Activated CD8-positive, alpha-beta memory T cell treated with anti-CD3 and anti-CD28 coated beads for 4 hours (primary cell): ENCODE measurements at places on chromosomes 12 and 14.

DNA sequence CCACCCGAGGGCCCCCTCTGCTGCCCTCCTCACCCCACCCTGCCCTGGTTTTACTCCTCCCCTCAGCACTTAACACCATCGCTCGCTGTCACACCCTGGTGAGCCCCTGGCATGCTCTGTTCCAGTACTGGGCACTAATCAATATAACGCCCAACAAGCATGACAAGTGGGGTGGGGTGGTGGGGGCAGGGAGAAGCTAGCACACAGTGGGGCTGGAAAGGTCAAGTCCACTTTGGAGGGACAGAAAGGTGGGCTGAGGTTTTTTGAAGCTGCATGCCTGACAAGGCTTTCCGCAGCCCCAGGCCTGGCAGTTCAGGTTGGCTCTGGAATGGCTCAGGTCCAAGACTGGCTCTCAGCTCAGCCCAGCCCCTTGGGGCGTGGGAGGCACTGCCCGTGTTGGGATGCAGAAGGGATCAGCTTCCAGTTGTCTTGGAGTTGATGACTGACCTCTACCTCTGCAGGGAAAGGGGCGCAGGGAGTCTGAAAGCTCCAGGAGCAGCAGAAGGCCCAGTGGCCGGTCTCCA, 34.1 kb downstream of the PLEKHG3 start:
- DNase-seq, result no peak

DNA sequence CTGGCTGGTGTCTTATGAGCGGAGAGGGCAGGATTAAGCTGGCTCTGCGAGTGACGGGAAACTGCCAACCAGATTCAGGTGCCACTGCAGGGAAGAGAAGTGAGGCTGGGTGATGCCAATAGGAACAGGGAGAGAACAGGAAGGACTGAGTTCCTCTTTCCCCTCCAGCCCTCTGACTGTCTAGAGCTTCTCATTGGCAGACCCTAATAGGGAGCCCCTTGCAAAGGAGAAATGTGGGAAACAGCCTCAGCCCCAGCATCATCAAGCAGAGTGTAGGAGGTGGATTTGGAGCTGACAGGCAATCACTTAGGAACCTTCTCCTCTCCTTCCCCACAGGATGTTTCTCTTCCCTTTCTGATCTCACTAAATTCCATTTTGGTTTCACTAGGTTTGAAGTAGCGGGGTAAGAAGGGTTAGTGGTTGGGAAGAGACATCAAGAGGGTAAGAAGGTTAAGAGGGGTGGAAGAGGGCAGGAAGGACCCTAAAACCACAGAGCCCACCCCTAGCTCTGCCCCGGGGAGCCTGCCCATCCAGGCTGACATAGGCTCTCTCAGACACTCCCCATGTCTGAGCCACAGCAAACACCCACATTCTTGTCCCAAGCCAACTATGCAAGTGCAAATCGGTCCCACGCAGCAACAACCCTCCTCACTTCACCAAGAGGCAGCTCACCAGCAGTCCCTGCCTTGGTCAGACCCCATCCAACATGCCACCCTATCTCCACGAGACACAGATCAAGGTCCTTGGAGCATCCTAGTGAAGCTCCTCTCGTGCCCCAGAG, 111.1 kb downstream of the STAB2 start:
- DNase-seq, result no peak

- DNase-seq, result no peak
Observed at GRCh38 chr14:31009836-31010574, 15.4 kb upstream of the AP4S1 start.

DNA sequence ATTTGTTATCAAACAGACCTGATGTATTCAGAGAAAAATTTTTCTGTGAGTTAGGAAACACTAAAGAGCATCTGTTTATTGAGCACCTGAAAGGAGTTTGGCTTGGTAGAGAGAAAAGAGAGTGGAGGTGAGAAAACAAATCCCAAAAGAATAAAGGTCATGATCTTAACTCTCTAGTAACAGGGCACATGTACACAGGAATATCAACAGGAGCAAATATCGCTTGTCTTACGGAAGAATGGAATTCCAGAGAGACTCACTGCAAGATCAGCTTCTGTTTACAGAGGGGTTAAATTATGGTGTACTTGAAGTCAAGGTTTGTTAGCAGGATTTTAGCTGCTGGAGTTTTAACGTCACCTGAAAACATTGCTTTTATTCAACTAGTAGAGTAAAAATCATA, 78.8 kb downstream of the SPPL3 start:
- DNase-seq, result no peak

GRCh38 chr14:56199095-56199981, 81.1 kb downstream of the PELI2 start:
- no peak for DNase-seq

DNA sequence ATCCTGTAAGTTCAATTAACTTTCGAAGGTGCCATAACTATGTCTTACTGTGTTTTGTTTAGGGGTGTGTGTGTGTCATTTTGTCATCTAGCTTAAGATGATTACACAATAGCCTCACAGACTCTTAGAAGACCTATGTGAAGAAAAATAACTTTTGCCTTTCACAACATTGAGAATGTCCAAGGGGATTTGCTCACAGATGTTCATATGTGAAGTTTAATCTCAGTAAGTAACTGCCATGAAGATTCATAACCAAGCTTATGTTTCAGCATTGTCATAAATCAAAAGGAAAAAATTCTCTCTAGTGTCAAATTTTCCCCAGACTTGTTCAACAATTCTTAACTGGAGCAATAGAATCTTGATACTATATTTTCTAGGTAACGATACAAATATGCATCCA, 226.1 kb upstream of the PRKD1 start:
- DNase-seq, result no peak

GRCh38 chr12:9367828-9368227, 159.6 kb upstream of the PZP start:
- no peak for DNase-seq

- no peak for DNase-seq
Observed at GRCh38 chr12:116931665-116932064, 20.9 kb downstream of the FBXW8 start.

- DNase-seq, result no peak
Observed at GRCh38 chr12:65608319-65608916, 215.9 kb upstream of the HMGA2 start.

DNA sequence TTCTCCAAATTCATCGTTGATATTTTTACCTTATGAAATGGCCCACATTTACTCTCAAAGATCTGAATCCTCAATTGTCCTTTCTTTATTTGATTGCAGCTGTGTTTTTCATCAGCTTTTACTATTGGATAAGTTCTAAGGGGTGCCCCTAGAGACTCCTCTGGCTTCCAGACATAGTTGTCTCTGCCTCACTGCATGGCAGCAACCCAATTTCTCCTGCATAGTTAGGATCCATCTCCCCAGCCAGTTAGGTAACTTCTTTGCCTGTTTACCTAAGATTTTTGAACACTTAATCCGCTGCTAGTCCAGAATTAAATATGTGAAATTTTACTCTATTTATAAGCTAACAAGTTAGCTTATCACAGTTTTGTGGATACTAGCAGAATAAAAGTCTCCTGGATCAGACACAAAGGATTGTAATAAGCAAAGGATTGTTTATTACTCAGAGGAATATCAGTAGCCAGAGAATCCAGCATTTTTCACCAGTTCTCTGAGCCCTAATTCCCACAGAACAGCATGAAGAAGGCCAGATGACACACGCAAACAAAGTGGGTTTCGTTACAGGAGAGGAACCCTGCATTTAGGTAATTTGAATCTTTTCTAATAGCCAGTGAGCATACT, 101.1 kb downstream of the BBS10 start:
- DNase-seq, result no peak

GRCh38 chr12:113479216-113479589, 7.5 kb upstream of the LHX5 start:
- no peak for DNase-seq

- DNase-seq, result no peak
Observed at GRCh38 chr12:65988596-65988995, 142.0 kb downstream of the LLPH start.

GRCh38 chr12:50390316-50390741, 6.1 kb downstream of the FAM186A start:
- no peak for DNase-seq

- DNase-seq, result no peak
Observed at GRCh38 chr12:50041062-50041860, 16.0 kb upstream of the RACGAP1 start.

GRCh38 chr12:53201639-53202038, 5.4 kb downstream of the ITGB7 start:
- no peak for DNase-seq

- DNase-seq, result no peak
Observed at GRCh38 chr14:91364524-91365270, 52.9 kb downstream of the CCDC88C start.

DNA sequence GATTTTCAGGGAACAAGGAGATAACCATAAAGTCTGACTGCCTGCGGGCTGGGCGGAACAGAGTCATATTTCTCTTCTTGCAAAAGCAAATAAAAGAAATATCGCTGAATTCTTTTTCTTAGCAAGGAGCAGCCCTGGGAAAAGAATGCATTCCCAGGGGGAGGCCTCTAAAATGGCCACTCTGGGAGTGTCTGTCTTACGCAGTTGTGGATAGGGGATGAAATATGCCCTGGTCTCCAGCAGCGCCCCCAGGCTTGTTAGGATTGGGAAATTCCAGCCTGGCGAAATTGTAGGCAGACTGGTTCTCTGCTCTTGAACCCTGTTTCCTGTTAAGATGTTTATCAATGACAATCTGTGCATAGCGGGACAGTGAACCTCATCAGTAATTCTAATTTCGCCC, 40.5 kb downstream of the PCNX1 start:
- no peak for DNase-seq

- DNase-seq, result no peak
Observed at GRCh38 chr12:53764615-53765014, 12.8 kb upstream of the CISTR start.

DNA sequence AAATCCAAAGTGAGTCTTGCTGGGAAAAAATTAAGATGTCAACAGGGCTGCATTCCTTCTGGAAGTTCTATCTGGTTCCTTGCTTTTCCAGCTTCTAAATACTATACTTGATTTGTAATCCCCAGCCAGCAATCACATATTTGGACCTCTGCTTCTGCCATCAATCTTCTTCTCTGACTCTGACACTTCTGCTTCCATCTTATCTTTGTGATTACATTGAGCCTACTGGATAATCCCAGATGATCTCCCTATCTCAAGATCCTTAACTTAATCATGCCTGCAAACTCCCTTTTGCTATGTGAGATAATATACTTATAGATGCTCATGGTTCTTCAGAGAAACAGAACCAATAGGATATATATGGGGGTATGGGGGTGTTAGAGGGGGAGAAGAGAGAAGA, 49.9 kb upstream of the ZDHHC17 start:
- no peak for DNase-seq

GRCh38 chr14:74985028-74985310, 17.8 kb upstream of the EIF2B2 start:
- no peak for DNase-seq

DNA sequence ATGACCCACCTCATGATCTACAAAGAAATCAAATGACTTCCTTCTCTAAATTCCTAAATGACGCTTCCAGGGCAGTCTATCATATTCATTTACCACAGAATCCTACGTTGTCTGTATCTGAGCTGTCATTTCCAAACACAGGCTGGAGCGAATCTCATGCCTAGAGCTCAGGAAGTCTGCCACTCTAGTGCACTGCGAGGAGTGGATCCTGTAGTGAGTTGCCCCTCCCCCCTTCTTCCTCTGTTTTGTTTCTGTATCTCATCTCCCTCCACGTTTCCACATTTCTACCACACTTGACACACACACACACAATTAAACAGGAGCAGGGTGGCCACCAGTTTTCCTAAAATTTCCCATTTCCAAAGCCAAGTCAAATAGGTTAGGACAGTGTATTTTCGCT, 415.4 kb upstream of the PRICKLE1 start:
- DNase-seq, result no peak

DNA sequence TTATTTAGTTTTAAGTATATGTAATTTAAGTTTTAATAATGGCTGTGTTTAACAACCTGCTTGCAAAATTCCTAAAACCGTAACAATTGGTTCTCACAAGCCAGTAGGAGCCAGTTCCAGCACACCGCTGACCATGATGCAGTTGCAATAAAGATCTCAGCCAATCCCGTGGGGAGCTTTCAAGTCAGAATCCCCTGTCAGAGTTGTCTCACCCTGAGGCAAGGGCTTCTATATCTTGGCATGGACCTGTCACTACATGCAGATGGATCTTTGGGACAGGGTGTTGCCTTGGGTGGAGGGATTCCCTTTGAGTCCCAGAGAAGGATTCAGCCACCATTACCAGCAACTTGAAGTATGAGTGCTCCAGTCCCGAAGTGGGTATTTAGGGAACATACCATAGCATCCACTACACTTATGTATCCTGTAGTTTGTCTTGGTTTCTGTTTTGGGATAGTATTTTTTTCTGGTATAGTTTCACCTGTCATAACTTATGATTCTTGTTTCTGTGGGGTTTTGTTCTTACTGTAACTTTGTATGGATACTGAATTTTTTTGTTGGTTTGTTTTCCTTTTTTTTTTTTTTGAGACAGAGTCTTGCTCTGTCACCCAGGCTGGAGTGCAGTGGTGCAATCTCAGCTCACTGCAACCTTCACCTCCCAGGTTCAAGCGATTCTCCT, 30.1 kb upstream of the LIMA1 start:
- no peak for DNase-seq

DNA sequence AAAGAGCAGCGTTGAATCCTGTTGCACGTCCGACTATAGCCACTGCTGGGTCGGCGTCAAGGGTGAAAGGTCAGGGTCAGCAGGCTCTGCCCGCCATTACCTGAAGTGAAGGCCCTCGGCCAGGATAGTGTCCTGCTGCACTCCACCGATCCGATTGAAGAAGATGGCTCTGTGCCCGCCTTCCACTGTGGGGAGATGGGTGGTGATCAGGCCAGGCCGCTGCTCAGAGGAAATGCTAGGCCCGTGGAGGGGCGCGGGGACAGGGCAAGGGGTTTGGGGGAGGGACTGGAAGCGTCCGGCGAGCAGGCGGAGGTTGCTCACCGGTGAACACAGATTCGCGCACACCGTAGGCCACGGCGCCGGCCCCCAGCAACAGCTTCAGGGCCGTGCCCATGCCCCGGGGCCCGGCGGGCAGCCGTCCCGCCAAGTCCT, 352 bp downstream of the PHB2 start:
- DNase-seq, result no peak

GRCh38 chr14:42185718-42186117, 579.0 kb downstream of the LRFN5 start:
- no peak for DNase-seq

DNA sequence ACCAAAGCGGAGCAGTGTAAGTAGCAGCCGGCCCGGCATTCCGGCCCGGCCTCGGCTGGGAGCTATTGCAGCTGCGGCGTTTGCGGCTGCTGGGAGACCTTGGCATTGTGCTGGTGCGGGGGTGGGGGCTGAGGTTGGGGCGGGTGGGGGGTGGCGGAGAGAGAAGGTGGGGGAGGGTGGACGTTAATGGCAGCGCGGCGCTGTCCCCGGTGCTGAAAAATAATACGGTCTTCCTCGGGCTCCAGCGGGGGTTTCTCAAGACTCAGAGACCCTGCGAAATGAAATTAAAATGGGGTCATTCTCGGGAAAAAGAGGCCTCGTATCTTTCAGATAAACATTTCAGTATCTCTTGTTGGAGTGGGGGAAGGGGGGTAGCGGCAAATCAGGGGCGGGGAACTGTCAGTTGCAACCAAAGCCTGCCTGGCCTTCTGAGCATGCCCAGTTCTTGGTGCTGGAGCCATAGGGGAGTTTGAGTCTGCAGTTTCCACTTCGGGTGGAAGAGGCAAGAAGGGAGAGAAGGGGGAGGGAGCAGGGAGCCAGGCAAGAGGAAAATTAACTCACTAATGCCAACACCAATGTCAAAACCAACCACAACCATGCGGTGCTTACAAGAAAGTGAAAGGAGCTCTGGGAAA, 414 bp downstream of the UNC79 start:
- DNase-seq, result no peak
